ENCODE measurements at places on chromosomes 16 and 17.

DNA sequence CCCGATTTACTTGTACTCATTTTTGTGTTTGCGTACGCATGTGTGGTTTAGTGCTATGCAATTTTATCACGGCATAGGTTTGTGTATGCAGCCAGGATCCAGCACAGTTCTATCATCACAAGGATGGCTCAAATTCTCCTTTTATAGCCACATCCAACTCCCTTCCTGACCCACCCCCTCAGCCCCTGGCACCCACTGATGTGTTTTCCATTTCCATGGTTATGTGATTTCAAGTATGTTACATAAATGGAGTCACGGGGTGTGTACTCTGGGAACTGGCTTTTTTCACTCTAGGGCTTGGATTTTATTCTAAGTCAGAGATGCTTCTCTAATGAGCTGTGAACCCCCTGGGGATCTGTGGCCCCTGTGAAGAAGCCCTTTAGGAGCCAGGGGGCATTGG, 16.8 kb downstream of the IL4R start:
- no peak for DNase-seq

- no peak for DNase-seq
Observed at GRCh38 chr16:85360323-85361277, 248.3 kb upstream of the CIBAR2 start.

DNA sequence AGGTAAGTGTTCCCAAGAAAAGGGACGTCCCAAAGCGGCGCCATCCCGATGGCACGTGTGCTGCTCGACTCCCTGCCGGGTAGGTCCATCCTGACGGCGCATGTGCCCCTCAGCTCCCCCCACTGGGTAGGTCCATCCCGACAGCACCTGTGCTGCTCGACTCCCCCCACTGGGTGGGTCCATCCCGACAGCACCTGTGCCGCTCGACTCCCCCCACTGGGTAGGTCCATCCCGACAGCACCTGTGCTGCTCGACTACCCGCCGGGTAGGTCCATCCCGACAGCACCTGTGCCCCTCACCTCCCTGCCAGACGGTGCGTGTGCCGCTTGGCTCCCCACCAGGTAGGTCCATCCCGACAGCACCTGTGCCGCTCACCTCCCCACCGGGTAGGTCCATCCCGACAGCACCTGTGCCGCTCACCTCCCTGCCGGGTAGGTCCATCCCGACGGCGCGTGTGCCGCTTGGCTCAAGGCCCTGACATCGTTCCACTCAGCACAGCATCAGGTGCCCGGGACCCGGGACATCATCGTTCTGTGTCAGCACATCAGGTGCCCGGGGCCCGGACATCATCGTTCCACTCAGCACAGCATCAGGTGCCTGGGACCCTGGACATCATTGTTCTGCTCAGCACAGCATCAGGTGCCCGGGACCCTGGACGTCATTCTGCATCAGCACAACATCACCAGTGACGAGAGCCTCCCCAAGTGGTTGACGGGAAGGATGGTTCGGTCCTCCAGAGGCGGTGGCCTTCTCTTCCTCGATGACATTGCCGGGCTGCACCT, 5.7 kb upstream of the FN3K start:
- DNase-seq, result no peak

DNA sequence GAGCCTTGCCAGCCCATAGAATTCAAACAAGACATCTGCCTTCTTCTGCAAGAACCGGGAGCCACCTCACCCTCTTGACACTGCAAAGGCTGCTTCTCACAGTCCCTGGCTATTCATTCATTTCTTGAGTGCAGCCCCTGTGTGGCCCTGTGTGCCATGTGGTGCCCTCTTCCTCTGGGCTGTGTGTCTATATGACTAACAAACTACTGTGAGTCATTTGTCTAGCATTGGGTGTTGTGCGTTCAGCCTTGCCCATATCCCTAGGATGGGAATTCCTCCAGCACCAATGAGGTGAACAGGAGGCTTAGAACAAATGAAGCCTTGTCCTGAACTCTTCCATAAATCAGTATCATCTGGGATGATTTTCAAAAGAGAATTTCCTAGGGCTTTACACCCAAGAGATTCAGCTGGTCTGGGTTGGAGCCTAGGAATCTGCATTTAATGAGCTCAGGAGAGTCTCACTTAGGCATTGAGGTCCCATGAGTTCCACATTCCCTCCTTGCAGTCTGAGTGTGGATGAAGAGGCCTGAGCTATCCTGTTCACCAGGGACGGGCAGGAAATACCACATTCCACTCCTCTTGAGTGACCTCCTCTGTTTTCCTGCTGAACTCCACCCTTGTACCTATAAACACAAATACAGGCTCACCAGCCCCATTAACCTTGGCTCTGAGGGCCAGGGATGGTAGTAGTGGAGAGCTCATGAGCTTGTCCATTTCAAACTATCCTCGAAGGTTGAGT, 308.7 kb upstream of the N4BP1 start:
- no peak for DNase-seq

- DNase-seq, result no peak
Observed at GRCh38 chr16:60636117-60636516, 1400.1 kb downstream of the CDH8 start.

DNA sequence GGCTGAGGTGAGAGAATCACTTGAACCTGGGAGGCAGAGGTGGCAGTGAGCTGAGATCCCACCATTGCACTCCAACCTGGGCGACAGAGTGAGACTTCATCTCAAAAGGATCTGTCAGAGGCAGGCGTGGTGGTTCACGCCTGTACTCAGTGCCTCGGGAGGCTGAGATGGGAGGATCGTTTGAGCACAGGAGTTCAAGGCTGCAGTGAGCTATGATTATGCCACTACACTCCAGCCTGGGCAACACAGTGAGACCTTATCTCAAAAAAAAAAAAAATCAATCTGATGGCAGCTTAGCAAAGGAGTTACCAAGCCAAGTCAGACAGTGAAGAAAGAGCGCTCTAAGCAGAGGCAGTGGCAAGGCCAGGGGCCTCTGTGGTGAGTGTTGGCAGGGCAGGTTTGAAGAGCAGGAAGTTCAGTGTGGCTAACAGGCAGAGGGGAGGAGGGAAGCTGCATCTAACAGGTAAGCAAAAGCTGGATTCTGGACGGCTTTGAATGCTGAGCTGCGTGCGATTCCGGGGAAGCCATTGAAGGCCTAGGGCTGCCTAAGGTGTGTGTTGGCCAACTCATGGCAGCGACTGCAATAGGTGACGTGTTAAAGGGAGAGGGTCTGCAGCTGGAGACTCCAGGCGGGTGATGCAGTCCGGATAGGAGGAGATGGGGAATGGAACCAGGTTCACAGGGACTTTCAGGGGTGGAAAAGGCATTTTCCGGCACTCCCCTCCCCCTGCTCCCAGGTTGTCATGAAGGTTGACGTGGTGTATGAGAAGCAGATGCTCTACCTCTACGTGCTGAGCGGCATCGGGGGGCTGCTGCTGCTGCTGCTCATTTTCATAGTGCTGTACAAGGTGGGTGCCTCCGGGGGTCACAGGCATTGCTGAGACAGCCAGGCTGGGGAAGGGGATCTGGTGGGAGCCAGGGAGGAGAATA, 7.0 kb downstream of the ZNF768 start:
- no peak for DNase-seq

DNA sequence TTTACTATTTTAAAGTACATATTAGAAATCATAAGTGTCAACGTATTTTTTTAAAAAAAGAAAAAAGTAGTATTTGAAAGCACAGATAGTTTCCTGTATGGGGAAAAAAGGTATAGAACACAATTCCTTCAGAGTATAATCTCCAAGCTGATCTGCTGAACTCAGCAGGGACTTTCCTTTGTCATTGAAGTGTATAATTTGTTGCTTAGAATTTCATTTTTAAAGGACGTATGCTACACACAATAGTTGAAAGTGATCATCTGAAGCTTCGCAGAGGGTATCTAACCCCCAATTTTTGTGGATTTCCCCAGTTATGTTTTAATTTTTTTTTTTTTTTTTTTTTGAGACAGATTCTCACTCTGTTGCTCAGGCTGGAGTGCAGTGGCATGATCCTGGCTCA, 20.2 kb upstream of the MAPT start:
- peak; percentile 20 for DNase-seq

GRCh38 chr16:84176192-84177053, 10.4 kb downstream of the TAF1C start:
- no peak for DNase-seq

Measured in CD4-positive, alpha-beta T cell treated with Interleukin-12 subunit alpha and Interleukin-12 subunit beta, for 1 hour (primary cell).